Body of pancreas (tissue), 4 donors: ENCODE measurements at places on chromosomes 16 and 17. TPM values are rescaled to one million over a fixed set of nuclear protein-coding genes. Genes with fewer than 3 reads are reported as not detected.
A peak's percentile ranks its signal among the peaks of the same experiment; 100 is the strongest.

NFE2L1 gene
- total RNA-seq: 74.2 TPM

HEATR9 gene
- not detected for total RNA-seq

DHX40 gene
- total RNA-seq: 18.7 TPM

ZFHX3 gene
- total RNA-seq: 24.6 TPM

CHCT1 gene
- total RNA-seq: not detected

FA2H gene
- 3.3 TPM for total RNA-seq

CLEC3A gene
- total RNA-seq: not detected

CKLF gene
- total RNA-seq: 33.5 TPM

- no peaks in the 10 kb centered on the region for H3K27me3 ChIP-seq
- peaks cover 14% of the 10 kb centered on the region for H3K4me1 ChIP-seq
- no peaks in the 10 kb centered on the region for H3K36me3 ChIP-seq
- no peak overlapping the region for H3K27ac ChIP-seq
- no peak for DNase-seq
These were observed 19.5 kb upstream of the CPHXL start for GRCh38 chr16:75745823-75746222.

DNA sequence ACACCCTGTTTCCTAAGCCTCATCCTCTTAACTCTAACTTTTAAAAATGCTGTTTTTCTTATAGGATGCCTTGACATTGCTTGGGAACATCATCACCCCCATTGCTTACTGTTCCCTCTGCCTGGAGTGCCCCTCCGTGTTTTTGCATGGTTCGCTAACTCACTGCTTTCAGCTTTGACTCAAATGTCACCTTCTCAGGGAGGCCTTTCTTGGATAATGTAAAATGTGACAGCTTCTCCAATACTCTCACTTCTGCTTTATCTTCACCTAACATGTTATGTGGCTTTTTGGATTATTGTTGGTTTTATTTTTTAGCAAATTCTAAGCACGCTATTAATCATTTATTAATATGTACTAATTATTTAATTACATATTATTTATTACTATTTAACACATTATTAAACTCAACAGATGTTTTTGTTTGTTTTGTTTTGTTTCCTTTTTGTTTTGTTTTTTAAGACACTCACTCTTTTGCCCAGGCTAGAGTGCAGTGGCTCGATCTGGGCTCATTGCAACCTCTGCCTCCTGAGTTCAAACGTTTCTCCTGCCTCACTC, 3.8 kb downstream of the CRYM start:
- no peak overlapping the region for H3K27ac ChIP-seq
- H3K36me3 ChIP-seq: no peaks in the 10 kb centered on the region
- no peaks in the 10 kb centered on the region for H3K27me3 ChIP-seq

DNA sequence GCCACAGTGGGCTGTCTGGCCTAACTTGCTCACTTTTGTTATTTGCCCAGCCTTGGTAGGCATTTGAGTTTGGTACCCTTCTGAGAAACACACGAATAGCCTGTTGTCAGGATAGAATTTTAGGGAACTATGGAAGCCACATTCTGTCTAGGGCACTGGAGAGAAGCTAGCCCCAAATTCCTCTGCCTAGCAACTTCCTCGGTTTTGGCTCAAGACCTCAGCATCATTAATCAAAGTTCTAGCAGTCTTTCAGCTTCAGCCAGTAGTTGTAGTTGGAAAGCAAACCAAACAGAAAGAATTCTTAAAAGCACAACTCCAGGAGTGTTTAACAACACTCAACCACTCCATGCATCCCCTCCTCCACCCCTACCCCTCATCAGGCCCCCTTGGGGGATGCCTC, 572.1 kb upstream of the PSMD7 start:
- no peaks in the 10 kb centered on the region for H3K4me1 ChIP-seq
- H3K4me3 ChIP-seq: no peak overlapping the region
- H3K36me3 ChIP-seq: no peaks in the 10 kb centered on the region
- DNase-seq: no peak

- H3K4me1 ChIP-seq: peaks cover 10% of the 10 kb centered on the region
- no peak overlapping the region for H3K4me3 ChIP-seq
- H3K27ac ChIP-seq: peak overlapping the region; percentile 19
- H3K27me3 ChIP-seq: no peaks in the 10 kb centered on the region
These were observed 25.6 kb upstream of the CNOT1 start for GRCh38 chr16:58655215-58655596.

DNA sequence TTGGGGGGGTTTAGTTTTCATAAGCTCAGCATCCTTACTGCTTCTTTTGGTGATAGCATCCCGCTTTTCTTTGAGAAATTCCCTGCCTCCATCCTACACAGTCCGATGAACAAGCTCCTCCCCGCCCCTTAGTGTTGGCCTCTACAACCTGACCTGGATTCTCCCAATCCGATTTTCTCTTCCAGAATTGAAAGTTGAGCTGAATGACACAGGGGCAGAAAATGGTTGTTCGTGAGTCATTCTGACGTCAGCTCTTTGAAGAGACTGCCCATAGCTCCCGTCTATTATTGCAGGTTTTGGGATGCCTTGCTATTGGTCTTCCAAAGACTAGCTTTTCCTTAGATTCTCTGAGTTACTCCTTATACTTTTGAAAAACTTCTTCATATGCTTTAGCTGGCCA, 279.7 kb downstream of the SLC39A11 start:
- H3K4me3 ChIP-seq: no peak overlapping the region
- H3K36me3 ChIP-seq: no peaks in the 10 kb centered on the region
- H3K27ac ChIP-seq: no peak overlapping the region
- no peaks in the 10 kb centered on the region for H3K27me3 ChIP-seq
- H3K4me1 ChIP-seq: no peaks in the 10 kb centered on the region

GRCh38 chr17:59328601-59329000, 2.9 kb upstream of the YPEL2 start:
- H3K36me3 ChIP-seq: no peaks in the 10 kb centered on the region
- no peaks in the 10 kb centered on the region for H3K27me3 ChIP-seq
- H3K4me3 ChIP-seq: no peak overlapping the region
- H3K4me1 ChIP-seq: peaks cover 44% of the 10 kb centered on the region

DNA sequence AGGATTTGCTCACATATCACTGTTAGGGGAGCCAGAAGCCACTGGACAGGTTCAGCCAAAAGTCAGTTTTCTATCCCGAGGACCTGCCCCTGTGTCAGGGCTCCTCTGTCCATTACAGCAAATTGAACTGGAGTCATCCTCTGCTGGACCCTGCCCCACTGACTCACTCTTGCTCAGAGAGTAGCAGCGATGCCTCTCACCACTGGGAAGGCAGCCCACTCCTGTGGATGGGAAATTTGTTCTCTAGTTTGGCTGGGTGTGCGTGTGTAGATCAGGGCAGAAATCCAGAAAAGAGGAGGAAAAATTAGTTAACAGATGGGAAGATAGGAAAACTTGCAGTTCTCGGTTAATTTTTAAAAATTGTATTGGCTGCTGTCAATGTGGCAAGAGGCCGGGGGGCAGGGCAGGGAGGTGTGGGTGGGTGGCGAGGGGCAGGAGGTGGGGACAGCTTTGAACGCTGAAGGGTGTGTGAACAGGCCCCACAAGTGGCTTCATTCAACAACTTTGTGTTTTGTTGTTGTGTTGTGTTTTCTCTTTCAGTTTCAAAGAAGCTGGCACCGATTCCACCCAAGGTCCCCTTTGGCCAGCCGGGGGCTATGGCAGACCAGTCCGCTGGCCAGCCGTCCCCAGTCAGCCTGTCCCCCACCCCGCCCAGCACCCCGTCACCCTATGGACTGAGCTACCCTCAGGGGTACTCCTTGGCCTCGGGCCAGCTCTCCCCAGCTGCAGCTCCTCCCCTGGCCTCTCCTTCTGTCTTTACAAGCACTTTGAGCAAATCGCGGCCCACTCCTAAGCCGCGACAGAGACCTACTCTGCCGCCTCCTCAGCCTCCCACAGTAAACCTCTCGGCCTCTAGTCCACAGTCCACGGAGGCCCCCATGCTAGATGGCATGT, 33.6 kb downstream of the ELAC2 start:
- peaks cover 15% of the 10 kb centered on the region for H3K4me1 ChIP-seq
- peak; percentile 45 for DNase-seq
- H3K36me3 ChIP-seq: no peaks in the 10 kb centered on the region

GRCh38 chr16:1723450-1724147, 17.6 kb downstream of the MAPK8IP3 start:
- H3K4me3 ChIP-seq: no peak overlapping the region
- peak; percentile 62 for DNase-seq
- no peak overlapping the region for H3K27ac ChIP-seq
- peaks cover 5% of the 10 kb centered on the region for H3K36me3 ChIP-seq

DNA sequence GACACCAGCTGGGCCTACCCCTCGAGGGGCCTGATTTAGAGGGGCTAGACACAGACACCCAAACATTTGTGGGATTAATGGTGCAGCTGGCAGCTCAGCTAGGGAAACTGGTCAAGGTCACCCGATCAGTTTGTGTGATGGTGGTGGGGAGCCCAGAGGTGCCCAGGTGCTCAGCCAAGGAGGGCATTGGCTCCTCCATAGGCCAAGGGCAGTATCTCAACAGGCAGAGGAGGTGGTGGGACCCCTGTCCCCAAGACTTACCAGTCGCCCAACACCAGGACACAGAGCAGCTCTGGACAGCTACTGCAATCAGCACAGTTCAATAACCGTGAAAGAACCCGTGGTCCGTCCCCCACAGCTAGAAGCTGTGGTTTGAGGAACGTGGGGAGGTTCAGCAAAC, 120.9 kb downstream of the C16orf78 start:
- DNase-seq: no peak
- H3K36me3 ChIP-seq: no peaks in the 10 kb centered on the region
- no peak overlapping the region for H3K27ac ChIP-seq
- H3K4me3 ChIP-seq: no peak overlapping the region
